Cardiac septum (tissue), 1 donor: ENCODE measurements at places on chromosomes 3 and 15.

DNA sequence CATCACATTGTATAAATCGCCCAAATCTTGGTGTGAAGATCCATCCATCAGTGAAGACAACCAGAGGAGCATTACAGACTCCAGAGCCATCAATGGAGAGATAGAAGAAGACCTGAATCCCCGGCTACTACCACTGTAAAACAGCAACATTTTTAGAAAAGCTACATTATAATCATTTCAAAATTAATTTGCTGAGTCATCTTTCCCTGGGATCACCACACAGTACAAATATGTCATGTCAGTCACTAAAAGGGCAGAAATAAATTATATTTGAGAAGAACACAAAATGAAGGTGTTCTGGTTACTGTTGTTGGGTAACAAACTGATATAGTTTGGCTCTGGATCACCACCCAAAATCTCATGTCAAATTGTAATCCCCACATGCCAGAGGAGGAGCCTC lies 218.5 kb upstream of the STT3B start:
- no peak for DNase-seq

- no peak for DNase-seq
These were observed 52.7 kb upstream of the SPTSSB start for GRCh38 chr3:161423911-161424522.

GRCh38 chr3:128237348-128238183 lies 84.3 kb downstream of the EEFSEC start:
- DNase-seq: no peak

DNA sequence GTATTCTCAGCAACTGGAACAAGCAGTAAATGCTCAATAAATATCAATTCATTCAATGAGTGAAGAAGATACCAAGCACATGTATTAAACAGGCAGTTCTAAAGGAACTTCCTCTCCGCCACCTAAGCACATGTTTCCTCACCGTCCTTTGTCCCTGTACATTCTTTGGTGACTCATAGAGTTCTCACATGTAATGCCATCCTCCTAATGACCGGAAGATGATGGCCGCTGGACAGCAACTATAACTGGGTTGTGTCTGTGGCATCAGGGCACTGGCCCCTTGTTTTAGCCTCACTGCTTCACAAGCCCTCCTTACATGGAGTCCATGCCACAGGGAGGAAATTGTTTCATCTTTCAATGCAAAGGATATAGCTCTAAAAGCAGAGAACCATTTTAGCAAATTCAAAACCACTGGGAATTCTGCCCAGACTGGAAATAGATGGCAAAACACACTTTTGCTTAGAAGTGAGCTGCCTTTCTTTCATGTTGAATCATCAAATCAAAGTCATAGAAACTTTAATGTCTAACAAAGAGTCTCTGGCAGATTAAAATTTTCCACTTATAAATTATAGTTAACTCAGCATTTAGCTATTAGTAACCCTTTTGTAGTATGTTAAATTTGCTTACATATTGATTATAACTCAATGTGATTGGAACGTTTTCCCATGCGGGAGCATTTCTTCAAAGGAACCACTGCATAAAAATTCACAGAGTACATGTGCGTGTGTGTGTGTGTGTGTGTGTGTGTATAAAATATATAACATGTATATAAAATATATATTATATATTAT lies 74.1 kb downstream of the GAP43 start:
- DNase-seq: no peak

- DNase-seq: no peak
These were observed 325.4 kb downstream of the UACA start for GRCh38 chr15:70437882-70438451.

DNA sequence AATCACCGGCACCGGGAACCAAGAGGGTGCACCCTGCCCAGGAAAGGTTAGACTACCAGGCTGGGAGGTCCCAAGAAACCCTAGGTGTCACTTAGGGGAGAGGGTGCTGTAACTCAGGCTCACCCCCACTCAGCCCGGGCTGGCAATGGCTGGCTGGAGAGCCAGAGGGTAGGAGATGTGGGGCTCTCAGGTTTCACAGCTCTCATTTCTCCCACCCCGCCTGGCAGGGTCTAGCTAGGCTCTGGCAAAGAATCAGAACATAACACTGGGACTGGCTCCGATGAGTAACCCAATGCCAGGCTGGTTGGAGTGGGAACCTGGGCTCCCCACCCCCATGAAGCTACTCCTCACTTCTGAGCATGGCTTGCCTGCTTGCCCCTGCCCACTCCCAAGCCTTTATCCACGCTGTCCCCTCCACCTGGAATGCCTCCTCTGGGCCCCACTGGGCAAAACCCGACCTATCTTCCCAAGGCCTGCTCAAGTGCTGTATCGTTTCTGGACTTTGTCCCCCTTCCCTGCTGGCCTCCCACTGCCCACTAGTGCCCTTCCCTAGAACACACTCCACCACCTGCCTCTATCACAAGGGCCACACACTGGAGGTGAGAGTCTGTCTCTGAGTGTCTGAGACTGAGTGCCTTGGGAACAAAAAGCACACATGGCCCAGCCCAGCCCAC lies 2.0 kb downstream of the CIB2 start:
- no peak for DNase-seq

GRCh38 chr3:184341925-184342324 lies 4.5 kb downstream of the FAM131A start:
- no peak for DNase-seq

- no peak for DNase-seq
These were observed 156.5 kb downstream of the CADPS start for GRCh38 chr3:62718515-62719320.

- no peak for DNase-seq
These were observed 154.3 kb downstream of the ARPP21 start for GRCh38 chr3:35793667-35794066.

DNA sequence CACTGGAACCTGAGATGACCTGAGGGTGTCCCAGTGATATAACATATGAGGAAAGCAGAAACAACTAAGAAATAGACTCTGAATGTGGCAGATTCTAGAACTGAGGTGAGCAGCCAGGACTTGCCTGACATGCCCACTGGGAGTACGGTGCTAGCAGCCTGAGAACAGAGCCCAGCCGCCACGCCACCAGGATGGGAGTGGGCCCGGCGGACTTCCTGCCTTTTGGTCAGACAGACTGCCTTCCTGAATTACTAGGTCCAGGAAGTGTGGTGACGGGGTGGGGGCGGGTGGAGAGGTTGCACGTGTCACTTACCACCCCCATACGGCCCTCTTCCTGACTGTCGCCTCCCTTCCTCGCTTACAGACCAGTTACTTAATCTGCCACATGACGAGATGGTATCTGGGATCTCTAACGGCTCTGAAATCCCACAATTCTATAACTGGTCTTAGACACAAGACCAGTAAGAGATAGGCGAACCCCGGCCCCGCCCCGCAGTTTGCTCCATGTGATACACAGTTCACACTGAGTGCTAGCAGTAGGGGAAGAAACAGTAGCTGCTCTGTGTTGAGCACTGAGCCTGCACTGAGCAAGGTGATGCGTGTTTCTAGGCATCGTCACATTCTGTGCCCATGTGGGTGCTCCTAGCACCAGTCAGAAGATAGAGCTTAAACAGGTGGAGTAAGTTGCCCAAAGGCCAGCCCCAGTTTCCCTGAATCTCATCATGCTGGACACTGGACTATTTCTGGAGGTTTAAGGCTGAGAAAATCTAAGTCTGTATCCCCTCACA lies 95.7 kb downstream of the CPN2 start:
- DNase-seq: peak; percentile 89

GRCh38 chr3:97684490-97684889 lies 80.1 kb upstream of the ARL6 start:
- no peak for DNase-seq

DNA sequence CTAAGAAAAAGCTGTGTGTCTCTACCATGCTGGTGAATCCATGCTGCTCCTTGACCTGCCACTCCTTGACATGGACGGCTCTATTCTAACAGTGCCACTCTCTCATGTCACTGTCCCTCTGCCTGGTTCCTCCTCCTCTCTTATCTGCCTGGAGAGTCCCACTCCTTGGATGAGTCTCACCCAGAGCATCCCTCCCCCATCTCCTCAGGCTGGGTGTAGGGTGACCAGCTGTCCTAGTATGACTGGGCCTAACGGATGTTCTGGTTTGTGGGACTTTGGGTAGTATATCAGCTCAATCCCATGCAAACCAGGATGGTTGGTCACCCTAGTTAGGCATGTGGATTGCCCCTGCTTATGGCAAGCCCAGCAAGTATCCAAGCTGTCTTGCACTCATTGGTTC lies 54.3 kb downstream of the LIPC start:
- no peak for DNase-seq

DNA sequence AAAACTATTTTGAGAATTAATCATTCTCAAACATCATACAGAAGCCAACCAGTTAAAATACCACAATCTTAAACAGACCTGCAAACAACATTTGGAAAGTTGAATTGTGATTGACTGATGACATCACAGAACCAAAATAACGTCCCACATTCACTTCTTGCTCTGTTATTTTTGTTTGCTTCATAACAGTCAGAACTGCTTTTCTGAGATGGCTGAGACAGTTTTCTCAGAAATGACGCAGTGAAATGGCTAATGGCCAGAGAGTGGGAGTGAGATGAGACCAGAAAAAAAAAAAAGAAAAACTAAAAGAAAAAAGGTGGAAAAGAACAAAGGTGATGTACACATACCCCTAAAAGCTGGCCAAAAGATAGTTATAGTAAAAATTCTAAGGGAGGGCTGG lies 1061.2 kb downstream of the FHIT start:
- DNase-seq: no peak

DNA sequence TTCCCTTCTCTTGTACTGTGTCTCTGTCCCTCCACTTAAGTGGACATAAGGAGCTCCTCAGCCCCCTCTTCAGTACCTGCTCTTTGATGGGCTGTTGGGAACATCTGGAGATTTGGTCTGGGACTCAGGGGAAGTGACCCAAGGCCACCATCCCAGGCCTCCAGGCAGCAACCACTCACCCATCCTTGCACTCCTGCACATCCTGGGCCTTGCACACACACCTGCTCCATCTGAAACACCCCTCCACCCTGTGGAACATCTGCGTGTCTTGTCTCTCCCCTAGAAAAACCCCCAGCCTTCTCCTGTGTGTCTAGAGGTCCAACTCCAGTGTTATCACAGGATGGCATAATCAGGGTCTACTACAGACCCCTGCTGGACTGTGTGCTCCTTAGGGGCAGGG lies 74.3 kb downstream of the ABTB1 start:
- DNase-seq: peak; percentile 73

- peak; percentile 92 for DNase-seq
These were observed 224.8 kb upstream of the IL12A start for GRCh38 chr3:159763602-159764489.

- no peak for DNase-seq
These were observed 12.5 kb upstream of the RARRES1 start for GRCh38 chr3:158744567-158745288.

GRCh38 chr3:4107430-4107829 lies 195.7 kb upstream of the SETMAR start:
- DNase-seq: no peak

- DNase-seq: no peak
These were observed 25.6 kb upstream of the NLGN1 start for GRCh38 chr3:173371848-173372487.

DNA sequence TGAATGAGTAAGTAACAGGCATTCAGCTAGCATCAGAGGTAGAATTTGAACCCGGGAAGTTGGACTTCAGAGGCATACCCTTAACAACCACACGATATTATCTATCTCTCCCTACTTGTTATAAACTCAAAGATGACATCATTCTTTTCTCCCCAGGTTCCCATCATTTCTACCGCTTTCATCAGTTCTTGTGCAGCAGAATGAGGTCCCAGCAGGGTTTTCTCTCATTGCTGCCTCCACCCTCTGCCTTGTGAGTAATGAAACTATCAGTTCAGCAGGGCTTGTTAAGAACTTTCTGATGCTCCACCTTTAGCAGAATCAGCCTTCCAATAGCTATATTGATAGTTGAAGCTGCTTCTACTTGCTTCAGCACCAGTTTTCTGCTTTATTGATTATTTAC lies 487.5 kb upstream of the KCNMB2 start:
- no peak for DNase-seq

DNA sequence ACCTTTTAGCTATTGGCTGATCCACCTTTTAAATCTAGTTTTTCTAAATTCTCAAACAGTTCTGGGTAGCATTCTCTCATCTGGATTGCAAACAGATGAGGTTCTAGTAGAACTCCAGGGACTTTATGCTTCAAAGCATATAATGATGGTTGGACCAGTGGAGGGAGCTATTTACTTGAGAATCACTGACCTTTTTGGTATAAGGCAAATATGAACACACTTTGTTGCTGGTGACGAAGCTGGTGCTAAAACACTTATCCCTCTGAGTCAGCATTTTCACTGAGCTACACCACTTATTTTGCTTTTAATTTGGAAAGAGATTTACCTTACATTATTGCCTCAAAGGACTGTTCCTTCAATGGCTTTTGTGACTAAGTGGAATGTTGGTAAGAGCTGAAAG lies 58.6 kb upstream of the SLITRK3 start:
- no peak for DNase-seq

DNA sequence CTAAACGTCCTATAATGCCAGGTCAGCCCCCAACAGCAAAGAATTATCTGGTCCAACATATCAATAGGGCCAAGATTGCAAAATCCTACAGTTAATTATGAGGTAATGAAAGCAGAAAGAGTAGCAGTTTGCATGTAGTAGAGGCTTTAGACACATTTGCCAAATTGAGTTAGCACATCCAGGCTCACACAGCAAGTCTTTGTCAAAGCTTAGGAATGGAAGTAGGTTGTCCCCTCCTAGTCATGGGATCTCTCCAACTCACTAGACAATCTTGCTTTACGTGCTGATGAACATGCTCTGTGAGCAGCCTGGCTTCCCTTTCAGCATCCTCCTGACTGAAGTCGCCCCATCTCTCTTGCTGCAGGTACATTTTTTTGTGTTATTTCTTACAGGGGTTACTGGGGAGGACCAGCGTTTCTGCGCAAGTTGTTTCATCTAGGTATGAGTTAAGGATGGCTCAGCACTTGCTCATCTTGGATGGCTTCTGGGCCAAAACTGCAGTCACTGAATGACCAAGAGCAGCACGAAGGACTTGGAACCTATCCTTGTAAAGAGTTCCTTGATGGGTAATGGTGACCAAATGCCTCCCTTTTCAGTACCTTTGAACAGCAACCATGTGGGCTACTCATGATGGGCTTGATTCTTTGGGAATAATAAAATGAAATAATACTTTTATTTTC lies 55.9 kb downstream of the SQOR start:
- DNase-seq: no peak

- DNase-seq: no peak
These were observed 96.8 kb upstream of the ROBO2 start for GRCh38 chr3:76943058-76943457.

GRCh38 chr3:17162116-17162515 lies 277.4 kb downstream of the PLCL2 start:
- no peak for DNase-seq

DNA sequence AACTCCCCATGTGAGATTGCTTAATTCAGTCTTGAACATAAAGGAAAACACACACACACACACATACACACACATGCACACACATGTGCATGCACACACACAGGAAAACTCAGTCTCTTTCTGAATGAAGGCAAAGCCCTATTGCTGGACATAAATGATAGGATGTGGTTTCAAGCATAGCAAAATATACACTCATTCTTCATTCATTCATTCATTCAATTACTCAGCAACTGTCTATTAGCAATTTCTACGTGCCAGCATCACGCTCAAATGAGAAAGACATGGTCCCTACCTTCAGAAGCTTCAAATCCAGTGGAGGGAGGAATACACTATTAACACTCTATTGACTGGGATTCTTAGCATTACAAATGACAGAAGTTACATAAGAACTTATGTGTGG lies 41.8 kb upstream of the UBE2E2 start:
- DNase-seq: no peak
